ENCODE measurements at places on chromosomes 1 and 21. TPM values are rescaled to one million over a fixed set of nuclear protein-coding genes. Genes with fewer than 3 reads are reported as not detected.

GRCh38 chr1:59146651-59147358, 150.1 kb upstream of the FGGY start:
- DNase-seq: no peak

- no peak for DNase-seq
These were observed 185.6 kb upstream of the NRIP1 start for GRCh38 chr21:15250384-15250783.

DNA sequence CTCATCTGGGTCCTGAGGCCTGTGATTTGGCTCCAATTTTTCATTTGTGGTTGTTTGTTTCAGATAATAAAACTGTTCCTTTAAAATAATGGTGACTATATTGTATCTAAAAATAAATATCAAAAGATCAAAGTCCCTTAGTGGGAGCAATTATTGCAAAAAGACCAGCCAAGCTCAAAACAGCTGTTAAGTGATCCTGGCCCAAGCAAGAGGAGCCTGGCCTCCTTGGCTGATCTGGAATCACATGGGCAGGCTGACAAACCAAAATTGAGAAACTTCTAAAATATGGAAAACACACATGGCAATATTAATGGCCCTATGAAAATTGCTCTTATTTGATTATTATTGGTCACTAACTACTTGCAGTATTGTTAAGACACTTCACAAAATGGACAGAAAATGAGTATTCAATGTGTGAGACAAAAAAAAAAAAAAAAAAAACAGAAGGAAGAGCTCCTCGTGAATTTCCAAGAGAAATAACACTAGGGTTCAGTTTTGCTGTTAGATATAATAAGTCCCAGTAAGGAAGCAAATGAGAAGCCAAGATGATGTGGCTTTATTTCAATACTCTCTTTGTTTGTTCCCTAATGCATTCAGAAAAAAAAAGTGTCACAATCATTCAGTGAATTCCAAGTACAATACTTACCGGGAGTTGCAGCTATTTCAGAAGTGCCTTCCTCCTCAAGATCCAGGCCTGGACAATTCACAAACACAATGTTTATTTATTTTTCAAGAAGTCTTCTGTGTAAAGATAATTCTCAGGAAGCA, 105.1 kb downstream of the SEC16B start:
- DNase-seq: no peak

C2CD4D gene
- polyA plus RNA-seq: not detected

DNA sequence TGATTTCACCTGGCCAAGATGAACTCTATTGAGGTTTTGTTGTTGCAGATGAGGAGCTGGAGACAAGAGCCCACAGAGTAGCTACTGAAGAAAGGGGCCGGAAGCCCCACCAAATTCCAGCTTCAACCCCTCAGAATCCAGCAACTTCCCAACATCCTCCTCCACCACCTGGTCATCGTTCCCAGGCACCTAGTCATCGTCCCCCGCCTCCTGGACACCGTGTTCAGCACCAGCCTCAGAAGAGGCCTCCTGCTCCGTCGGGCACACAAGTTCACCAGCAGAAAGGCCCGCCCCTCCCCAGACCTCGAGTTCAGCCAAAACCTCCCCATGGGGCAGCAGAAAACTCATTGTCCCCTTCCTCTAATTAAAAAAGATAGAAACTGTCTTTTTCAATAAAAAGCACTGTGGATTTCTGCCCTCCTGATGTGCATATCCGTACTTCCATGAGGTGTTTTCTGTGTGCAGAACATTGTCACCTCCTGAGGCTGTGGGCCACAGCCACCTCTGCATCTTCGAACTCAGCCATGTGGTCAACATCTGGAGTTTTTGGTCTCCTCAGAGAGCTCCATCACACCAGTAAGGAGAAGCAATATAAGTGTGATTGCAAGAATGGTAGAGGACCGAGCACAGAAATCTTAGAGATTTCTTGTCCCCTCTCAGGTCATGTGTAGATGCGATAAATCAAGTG, 14.3 kb downstream of the CD2 start:
- DNase-seq: no peak

ARHGEF2 gene
- polyA plus RNA-seq: 213 TPM
